ENCODE measurements at places on chromosomes 11 and 22. TPM values are rescaled to one million over a fixed set of nuclear protein-coding genes. Genes with fewer than 3 reads are reported as not detected.
A peak's percentile ranks its signal among the peaks of the same experiment; 100 is the strongest.

- no peak for DNase-seq
These were observed 15.4 kb upstream of the ANGPTL5 start for GRCh38 chr11:101931692-101932091.

Gene OR8D2
- 1.4 TPM for total RNA-seq

DNA sequence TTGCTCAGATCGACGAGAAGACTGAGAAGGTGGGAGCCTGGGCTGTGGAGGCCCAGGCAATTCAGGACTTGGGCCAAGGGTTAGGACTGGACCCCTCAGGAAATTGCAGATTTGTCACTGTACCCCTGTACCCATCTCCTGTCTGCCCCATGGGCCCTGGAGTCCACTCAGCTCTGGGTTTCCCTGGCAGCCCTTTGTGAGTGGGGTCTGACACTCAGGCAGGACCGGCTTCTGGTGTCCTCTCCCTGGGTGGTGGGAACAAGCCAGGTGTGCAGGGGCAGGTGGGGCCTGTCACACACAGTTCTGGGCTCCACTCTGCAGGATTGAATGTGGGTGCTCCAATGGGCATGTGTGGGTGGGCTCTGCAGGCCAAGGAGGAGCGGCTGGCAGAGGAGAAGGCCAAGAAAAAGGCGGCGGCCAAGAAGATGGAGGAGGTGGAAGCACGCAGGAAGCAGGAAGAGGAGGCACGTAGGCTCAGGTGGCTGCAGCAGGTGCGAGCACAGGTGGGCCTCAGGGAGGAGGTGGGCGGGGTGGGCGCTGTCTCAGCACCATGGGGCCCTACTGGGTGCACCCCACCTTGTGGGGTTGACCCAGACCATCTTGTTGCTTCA, 21.6 kb downstream of the INCENP start:
- no peak for DNase-seq

GRCh38 chr11:1899090-1899489, 7.4 kb upstream of the PRR33 start:
- no peak for DNase-seq

DNA sequence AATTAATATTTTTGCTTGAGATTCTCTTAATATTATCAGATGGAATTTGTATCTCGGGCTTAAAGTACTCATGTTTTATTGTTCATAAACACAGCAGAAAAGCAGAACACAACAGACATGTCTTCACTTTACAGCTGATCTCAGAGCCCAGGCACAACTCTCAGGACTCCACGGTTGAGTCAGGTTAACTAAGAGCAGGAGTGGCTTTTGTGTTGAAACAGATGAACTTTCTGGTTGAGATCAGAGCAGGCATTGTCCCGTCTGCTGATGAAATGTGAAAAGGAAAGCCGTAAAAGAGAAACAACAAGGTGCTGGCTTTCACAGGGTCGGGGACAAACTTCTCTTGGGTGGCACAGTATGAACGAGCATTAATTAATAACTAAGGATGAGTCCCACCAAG, 49.0 kb downstream of the JHY start:
- no peak for DNase-seq

- DNase-seq = peak; percentile 76
These were observed 65.9 kb downstream of the PRR5L start for GRCh38 chr11:36361901-36362391.

Gene ACR
- total RNA-seq = not detected

Gene UBQLNL
- not detected for total RNA-seq

- DNase-seq = no peak
These were observed 370.1 kb downstream of the OPCML start for GRCh38 chr11:133162227-133162626.

Gene DCDC1
- total RNA-seq = 15.4 TPM

DNA sequence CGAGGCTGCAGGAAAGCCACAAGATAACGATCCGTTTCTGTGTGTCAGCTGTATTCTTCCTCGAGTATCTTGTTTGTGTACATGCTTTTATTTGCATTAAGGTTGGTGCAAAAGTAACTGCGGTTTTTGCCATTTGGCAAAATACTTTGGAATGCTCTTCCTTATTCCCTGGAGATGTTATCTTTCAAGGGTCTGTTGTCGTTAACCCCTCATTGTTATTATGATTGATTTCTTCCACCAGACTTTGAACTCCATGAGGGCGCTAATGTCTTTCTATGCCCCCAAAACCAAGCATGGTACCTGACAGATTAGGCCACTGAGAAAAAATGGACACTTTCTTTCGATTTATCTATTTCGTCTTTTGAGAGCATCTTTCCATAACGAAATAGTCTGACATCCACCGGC, 563 bp upstream of the PSMA1 start:
- no peak for DNase-seq

GRCh38 chr11:84673753-84674152, 953.4 kb downstream of the DLG2 start:
- peak; percentile 2 for DNase-seq

GRCh38 chr22:39098026-39098425, 982 bp downstream of the APOBEC3H start:
- DNase-seq = no peak

- no peak for DNase-seq
These were observed 2.0 kb downstream of the CYTH4 start for GRCh38 chr22:37284126-37284804.

- peak; percentile 95 for DNase-seq
These were observed at the start of gene TEAD1 for GRCh38 chr11:12673924-12674570. TEAD1 (plus strand) TSS chr11:12674421.

- DNase-seq = no peak
These were observed 32.5 kb downstream of the PLEKHA7 start for GRCh38 chr11:16981651-16982194.

DNA sequence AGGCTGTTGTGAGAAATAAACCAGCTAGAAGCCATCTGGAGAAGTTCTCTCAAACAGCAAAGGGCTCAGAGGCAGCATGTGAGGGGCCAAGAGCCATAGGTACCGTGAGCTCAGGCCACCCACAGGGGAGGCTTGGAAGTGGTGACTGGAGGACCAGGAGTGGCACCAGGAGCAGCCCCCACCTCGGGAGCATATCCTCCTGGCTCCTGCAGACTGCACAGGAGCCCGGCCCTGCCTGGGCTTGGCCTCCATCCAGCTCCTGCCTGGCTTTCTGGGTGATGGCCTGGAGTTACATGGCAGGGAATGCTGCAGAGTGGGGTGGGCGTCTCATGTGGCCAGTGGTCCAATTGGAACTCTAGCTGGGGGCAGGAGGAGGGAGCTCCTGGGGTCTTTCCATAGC, 4.2 kb upstream of the MPPED1 start:
- DNase-seq = no peak

Gene CHADL
- total RNA-seq = 1.9 TPM

Gene OOSP2
- total RNA-seq = 3.4 TPM

- DNase-seq = no peak
These were observed 7.2 kb downstream of the SNAP29 start for GRCh38 chr22:20865875-20866445.

- DNase-seq = peak; percentile 54
These were observed 85.0 kb downstream of the CHST1 start for GRCh38 chr11:45580399-45580798.

Gene OR52I1
- total RNA-seq = 5.5 TPM

DNA sequence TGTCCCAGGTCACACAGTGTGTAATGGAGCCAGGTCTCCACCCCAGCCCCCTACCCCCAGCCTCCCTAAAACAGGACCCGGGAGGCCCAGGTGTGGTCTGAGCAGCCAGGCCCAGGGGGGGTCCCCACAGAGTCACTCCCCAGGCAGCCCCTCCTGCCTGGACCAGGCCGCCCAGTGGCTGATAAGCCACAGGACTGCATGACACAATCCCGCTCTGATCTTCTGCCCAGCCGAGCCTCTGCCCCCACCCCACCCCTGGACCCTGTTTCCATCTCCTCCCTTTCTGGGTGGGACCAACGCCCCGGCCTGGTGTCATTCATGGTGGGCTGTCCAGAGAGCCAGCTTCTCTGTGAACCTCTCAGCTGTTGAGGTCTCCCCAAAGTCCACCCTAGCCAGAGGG, 7.8 kb upstream of the LIF start:
- peak; percentile 67 for DNase-seq
